ENCODE measurements at places on chromosomes 5 and 9. TPM values are rescaled to one million over a fixed set of nuclear protein-coding genes. Genes with fewer than 3 reads are reported as not detected.

Gene TEK
- total RNA-seq: not detected

DNA sequence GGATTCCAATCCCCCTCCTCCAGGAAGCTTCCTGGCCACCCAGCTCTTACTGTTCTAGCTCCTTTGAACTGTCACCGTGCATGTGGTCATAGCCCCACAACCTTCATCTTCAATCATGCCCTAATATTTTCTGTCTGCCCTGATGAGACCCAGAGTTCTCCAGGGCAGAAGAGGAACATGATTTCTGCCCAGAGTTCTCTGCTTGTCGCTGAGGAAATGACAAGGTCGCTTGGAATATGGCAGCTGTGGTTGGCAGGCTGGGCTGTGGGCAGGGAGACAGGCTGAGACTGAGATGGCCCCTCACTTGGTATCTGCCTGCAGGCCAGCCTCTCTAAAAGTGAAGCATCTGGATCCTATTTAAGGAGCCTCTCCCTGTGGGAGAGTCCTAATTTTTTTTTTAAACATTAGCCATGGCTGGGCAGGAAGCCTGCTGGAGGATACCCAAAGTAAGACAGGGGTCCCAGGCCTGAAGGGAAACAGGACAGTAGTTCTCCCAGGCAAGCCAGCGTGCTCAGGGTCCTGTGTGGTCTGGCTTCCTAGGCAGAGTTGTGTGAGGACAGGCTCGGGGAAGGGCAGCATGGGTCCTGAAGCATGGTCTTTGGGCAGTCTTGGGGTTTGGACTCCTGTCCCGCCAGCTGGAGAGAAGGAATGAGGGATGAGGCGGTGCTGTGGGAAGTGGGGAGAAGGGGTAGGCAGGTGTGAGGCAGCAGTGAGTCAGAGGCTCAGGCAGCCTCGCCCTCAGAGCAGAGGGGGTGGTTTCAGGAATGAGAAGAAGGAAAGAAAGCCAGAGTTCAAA lies 242.1 kb downstream of the FSTL4 start:
- DNase-seq: no peak
- no peaks in the 10 kb centered on the region for H3K27me3 ChIP-seq
- H3K27ac ChIP-seq: peak overlapping the region; percentile 78
- peaks cover 28% of the 10 kb centered on the region for H3K4me1 ChIP-seq
- no peaks in the 10 kb centered on the region for H3K36me3 ChIP-seq

- H3K27ac ChIP-seq: no peak overlapping the region
- no peak overlapping the region for H3K4me3 ChIP-seq
- H3K36me3 ChIP-seq: peaks cover 16% of the 10 kb centered on the region
- no peaks in the 10 kb centered on the region for H3K27me3 ChIP-seq
- no peak for DNase-seq
These were observed 26.6 kb upstream of the ZBTB34 start for GRCh38 chr9:126833710-126834345.

Gene BARX1
- not detected for total RNA-seq

DNA sequence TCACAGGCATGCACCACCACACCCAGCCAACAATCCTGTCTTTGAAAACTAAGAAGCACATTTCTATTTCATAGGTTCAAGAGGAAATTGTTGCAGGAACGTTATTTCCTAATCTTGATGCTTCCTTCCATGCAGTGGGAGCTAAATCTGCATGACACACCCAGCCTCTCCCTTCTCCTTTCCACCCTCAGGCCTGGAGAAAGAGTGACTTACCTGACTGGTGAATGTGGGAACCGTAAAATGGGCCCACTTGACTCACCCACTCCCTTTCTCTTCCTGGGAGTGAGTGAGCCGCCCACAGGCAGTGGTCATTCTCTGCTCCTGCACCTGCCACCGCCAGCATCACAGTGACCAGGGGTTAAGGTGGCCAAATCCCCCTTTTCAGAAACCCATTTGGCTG lies 78.2 kb downstream of the C9orf50 start:
- DNase-seq: no peak
- no peaks in the 10 kb centered on the region for H3K36me3 ChIP-seq
- peaks cover 11% of the 10 kb centered on the region for H3K4me1 ChIP-seq
- H3K4me3 ChIP-seq: no peak overlapping the region
- no peaks in the 10 kb centered on the region for H3K27me3 ChIP-seq
- H3K27ac ChIP-seq: no peak overlapping the region

Gene DAB2
- 25.8 TPM for total RNA-seq

DNA sequence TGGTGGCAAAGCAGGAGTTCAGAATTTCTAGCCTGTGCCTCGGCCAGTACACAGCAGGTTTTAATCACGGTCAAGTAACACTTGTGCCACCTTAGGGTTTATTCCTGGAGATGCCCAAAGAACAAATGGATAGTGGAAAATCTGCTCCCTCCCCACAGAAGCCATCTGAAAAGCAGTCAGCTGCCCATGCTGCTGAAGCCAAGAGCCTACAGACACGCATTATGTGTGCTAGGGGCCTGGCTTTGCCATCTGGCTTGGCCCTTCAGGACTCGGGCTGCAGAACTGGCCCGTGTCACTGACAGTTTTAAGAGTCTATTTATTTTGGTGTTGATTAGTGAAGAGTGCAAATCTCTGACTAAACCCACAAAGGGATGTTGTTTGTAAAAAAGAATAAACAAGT lies 11.1 kb downstream of the ARSB start:
- H3K27me3 ChIP-seq: no peaks in the 10 kb centered on the region
- DNase-seq: no peak
- no peak overlapping the region for H3K4me3 ChIP-seq
- no peak overlapping the region for H3K27ac ChIP-seq
- H3K4me1 ChIP-seq: no peaks in the 10 kb centered on the region
- no peaks in the 10 kb centered on the region for H3K36me3 ChIP-seq

- H3K27ac ChIP-seq: no peak overlapping the region
- H3K4me3 ChIP-seq: no peak overlapping the region
- no peaks in the 10 kb centered on the region for H3K36me3 ChIP-seq
- no peak for DNase-seq
These were observed 11.1 kb upstream of the NADK2 start for GRCh38 chr5:36252722-36253365.
